ENCODE measurements at places on chromosomes 1 and 21.

GRCh38 chr1:24387636-24388175, 25.9 kb downstream of the STPG1 start:
- H3K27me3 ChIP-seq, result peaks cover 8% of the 10 kb centered on the region
- DNase-seq, result no peak
- H3K27ac ChIP-seq, result no peak overlapping the region

DNA sequence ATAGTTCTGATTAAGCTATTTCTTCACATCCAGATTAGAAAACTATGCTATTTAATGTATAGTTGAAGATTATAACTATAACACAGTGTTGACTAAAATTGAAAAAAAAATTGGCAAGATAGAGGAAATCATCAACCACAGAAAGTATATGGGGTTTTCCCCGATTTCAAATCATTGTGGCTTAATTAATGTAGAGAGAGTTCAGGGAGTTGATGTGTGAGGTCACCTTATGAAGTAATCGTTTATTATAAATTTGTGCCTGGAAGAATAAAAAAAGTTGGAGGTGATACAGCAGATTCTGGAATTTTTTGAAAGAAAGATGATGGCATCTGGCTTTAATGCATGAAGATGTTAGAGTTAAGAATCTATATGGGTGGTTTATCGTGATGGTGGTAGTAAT, 84.3 kb downstream of the PTGS2 start:
- DNase-seq, result no peak
- no peaks in the 10 kb centered on the region for H3K36me3 ChIP-seq
- H3K27ac ChIP-seq, result no peak overlapping the region
- no peaks in the 10 kb centered on the region for H3K27me3 ChIP-seq

DNA sequence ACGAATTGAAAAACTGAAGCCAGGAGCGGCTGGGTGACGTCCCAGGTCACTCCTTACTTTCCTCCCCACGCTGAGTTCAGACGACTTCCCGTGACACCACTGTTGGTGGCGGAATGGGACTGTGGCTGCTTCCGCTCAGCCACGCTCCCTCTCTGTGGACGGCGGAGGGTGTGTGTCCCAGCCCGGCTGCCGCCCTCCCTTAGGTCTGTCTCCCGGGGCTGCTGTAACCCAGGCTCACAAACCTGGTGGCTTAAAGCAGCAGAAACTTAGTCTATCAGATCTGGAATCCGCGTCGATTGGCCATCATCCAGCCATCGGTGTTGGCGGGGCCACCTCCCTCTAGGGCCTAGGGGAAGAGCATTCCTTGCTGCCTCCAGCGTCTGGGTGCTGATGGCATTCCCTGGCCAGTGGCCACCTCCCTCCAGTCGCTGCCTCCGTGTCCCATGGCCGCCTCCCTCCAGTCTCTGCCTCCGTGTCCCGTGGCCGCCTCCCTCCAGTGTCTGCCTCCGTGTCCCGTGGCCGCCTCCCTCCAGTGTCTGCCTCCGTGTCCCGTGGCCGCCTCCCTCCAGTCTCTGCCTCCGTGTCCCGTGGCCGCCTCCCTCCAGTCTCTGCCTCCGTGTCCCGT, 17.5 kb downstream of the TRPM2 start:
- H3K36me3 ChIP-seq, result no peaks in the 10 kb centered on the region
- H3K27me3 ChIP-seq, result no peaks in the 10 kb centered on the region

DNA sequence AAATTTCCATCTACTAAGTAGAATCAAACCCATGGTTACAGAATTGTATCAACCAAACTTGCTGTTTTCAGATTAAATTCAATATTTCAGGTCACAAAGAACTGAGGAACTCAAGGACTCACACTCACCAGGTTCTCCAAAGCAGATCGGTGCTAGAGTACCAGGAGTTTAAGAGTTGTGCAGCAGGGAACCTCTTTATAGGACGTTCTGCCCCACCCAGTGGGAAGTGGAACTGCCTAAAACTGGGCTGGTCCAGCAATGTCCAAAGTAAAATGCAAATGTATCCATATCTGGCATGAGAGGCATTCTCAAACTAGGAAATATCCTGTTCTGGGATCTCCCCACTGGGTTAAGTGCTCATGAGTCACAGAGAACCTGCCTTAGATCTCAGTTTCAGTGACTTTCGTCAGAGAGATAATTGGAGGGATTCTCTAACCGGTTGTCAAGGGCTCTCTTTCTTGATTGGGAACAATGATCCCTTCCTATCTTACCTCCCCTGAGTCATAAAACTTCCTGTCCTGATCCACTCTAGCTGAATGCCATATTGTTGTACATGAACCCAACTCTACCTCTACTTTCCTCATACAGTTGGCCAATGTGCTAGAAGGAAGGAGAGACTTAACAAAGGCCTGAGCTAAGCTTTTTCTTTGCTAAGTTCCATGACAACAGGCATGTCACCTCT, at the start of gene SPRR2D:
Gene SPRR2D (minus strand): TSS at position 171 of the 682 bp plus-strand sequence. CDS start 774 bp downstream, outside the sequence.
- DNase-seq, result no peak
- no peak within 1 kb of the TSS for H3K4me3 ChIP-seq
- no peak within 1 kb of the TSS for H3K27ac ChIP-seq
- H3K4me1 ChIP-seq, result no peaks in the 10 kb centered on the region
- no peaks in the 10 kb centered on the region for H3K27me3 ChIP-seq

GRCh38 chr1:156656806-156657740, 15.2 kb downstream of the BCAN start:
- no peaks in the 10 kb centered on the region for H3K27me3 ChIP-seq
- no peak overlapping the region for H3K27ac ChIP-seq
- H3K4me3 ChIP-seq, result peak overlapping the region; percentile 32
- peaks cover 38% of the 10 kb centered on the region for H3K4me1 ChIP-seq

DNA sequence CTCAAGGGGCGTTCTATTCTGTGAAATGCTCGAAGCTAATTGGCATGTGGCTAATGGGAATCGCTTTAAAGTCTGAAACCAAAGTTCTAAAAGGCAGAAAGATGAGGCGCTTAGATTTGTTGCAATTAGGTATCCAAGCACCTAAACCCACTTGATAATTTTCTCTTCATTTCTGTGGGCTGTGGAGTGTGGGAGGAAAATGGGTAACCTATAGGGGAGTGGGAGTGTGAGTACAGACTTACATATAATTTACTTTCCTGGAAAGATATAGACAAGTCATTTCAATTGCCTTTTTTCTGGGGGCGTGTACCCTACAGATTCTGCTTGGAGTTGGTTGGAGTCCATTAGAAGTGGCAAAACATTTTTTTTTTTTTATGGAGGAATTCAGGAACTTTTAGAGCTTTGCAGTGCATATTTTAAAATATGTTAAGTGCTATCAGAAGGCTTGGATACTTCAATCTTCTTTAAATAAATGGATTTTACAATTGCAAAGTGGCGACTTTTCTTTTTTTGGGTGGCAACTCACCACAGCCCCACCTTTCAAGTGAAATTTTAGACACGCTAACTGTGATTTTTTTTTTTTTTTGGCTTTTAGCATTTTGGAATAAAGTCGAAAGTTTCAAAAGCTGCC, 254.5 kb downstream of the CAMTA1 start:
- no peak overlapping the region for H3K27ac ChIP-seq
- H3K36me3 ChIP-seq, result no peaks in the 10 kb centered on the region
- no peak for DNase-seq
- no peaks in the 10 kb centered on the region for H3K4me1 ChIP-seq

GRCh38 chr1:36664571-36665287, 182.0 kb upstream of the CSF3R start:
- H3K4me3 ChIP-seq, result no peak overlapping the region
- H3K36me3 ChIP-seq, result no peaks in the 10 kb centered on the region
- no peak overlapping the region for H3K27ac ChIP-seq
- DNase-seq, result no peak
- no peaks in the 10 kb centered on the region for H3K4me1 ChIP-seq
- no peaks in the 10 kb centered on the region for H3K27me3 ChIP-seq

DNA sequence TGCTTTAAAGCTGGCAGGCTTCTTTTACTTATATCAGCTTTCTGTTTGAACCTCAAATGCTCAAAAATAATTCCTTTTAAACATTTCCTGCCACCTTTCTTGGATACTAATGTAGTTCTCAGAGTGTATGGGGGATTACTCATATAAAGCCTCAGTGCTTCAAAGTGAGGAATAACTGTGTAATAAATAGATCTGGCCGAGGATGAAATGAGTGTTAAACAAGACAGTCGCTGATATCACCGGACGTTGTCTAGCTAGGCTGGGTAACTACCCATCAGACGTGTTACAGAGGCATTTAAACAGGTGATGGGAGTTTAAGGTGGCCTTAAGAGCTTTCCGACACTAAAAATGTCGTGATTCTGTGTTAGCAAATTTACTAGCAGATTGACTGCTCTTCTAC, 53.1 kb downstream of the VANGL2 start:
- DNase-seq, result no peak
- H3K27me3 ChIP-seq, result peaks cover 3% of the 10 kb centered on the region
- no peaks in the 10 kb centered on the region for H3K36me3 ChIP-seq

DNA sequence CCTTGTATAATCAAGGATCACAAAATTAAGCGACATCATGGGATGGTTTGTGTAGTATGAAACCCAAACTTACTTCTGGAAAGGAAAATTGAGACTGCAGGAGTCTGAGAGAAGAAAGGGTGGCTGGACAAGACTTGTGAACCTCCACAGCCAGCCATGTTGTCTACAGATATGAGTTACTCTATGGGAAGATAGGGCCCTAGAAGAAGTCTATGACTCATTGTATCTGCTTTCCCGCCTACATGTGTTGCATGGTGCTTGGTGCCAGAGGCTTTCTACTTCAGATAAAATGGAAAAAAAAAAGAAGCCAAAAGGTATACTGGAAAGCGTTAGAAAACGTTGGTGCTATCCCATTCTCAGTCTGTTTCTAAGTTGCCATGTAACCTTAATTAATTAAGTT, 18.7 kb upstream of the OR6N2 start:
- no peak overlapping the region for H3K27ac ChIP-seq
- H3K36me3 ChIP-seq, result no peaks in the 10 kb centered on the region
- H3K4me3 ChIP-seq, result no peak overlapping the region
- no peaks in the 10 kb centered on the region for H3K27me3 ChIP-seq

GRCh38 chr1:116911779-116912469, 2.2 kb downstream of the PTGFRN start:
- no peaks in the 10 kb centered on the region for H3K27me3 ChIP-seq
- no peak overlapping the region for H3K4me3 ChIP-seq
- H3K4me1 ChIP-seq, result peaks cover 2% of the 10 kb centered on the region

DNA sequence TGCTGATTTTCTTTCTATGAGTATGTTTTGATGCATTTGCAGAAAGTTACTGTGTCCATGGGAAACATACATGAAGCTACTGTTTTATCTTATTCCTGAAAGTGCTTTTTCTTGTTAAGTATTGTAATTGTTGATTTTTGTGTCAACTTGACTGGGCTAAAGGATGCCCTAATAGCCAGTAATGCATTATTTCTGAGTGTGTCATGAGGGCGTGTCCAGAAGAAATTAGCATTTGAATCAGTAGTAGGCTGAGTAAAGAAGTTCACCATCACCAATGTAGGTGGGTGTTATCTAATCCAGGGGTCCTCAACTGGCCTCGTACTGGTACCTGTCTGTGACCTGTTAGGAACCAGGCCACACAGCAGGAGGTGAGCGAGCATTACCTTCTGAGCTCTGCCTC, 760.2 kb downstream of the PLA2G4A start:
- DNase-seq, result no peak
- H3K36me3 ChIP-seq, result no peaks in the 10 kb centered on the region
- no peaks in the 10 kb centered on the region for H3K27me3 ChIP-seq
- H3K27ac ChIP-seq, result no peak overlapping the region
- H3K4me1 ChIP-seq, result no peaks in the 10 kb centered on the region

DNA sequence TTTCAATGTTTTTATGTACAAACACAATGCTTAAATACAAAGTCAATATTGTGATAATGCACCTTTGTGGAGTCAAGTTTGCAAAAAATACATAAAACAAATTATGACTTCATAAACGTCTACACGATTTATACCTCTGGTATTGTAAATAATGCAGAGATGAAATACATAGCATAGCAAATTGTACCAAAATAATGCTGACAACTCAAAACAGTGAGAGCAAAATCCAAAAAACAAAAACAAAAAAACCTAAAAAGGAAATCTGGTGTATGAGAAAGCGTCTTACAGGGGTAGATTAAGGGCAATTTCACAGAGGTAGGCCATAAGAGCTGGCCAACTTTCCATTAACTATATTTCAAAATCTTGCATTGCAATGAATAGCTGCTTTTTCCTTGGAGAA, 161.5 kb upstream of the LRRC7 start:
- no peaks in the 10 kb centered on the region for H3K4me1 ChIP-seq
- H3K36me3 ChIP-seq, result no peaks in the 10 kb centered on the region
- H3K27ac ChIP-seq, result no peak overlapping the region

GRCh38 chr1:197464044-197464443, 196.0 kb downstream of the CRB1 start:
- no peaks in the 10 kb centered on the region for H3K36me3 ChIP-seq
- no peak overlapping the region for H3K4me3 ChIP-seq
- no peak for DNase-seq
- H3K27ac ChIP-seq, result no peak overlapping the region
- H3K4me1 ChIP-seq, result no peaks in the 10 kb centered on the region
- no peaks in the 10 kb centered on the region for H3K27me3 ChIP-seq

- no peaks in the 10 kb centered on the region for H3K4me1 ChIP-seq
- no peaks in the 10 kb centered on the region for H3K36me3 ChIP-seq
- no peak overlapping the region for H3K4me3 ChIP-seq
- no peaks in the 10 kb centered on the region for H3K27me3 ChIP-seq
These were observed 9.6 kb downstream of the SMAP2 start for GRCh38 chr1:40383095-40383487.

GRCh38 chr1:161009602-161010211, 11.2 kb downstream of the F11R start:
- peaks cover 4% of the 10 kb centered on the region for H3K4me1 ChIP-seq
- DNase-seq, result peak; percentile 4
- no peaks in the 10 kb centered on the region for H3K36me3 ChIP-seq
- H3K27me3 ChIP-seq, result no peaks in the 10 kb centered on the region
- H3K27ac ChIP-seq, result no peak overlapping the region

DNA sequence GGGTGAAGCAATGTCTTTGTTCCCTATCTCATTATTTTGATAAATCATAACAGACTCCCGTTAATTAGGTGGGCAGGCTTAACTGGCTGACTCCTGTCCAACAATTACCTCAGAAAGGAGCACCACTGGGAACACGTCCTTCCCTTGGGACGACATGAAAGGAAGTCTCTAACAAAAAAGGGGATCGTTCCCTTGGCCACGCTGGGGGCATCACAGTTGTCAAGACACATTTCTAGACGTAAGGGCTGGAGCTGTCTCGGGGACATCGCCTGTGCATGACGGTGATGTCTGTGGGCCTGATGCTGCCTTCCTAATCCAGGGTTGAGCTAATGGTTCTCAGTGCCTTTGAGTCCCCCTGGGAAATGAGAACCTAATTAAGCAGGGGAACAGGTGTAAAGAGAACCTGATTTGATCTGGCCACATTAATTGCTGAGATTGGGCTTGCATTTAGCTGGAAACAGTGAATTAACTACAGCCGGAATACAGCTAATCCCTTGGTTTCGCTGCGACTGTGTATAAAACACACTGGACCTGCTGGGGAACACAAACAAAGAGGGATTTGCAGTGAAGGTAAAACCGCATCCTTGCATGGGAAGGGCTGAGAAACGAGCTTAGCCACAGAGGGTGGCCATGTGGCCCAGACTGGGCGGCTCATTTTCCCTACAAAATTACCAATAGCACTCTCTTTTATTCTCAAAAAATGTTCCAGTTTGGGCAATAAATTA, 111.8 kb downstream of the MRPS6 start:
- H3K27ac ChIP-seq, result peak overlapping the region; percentile 65
- no peaks in the 10 kb centered on the region for H3K27me3 ChIP-seq
- peaks cover 29% of the 10 kb centered on the region for H3K4me1 ChIP-seq

GRCh38 chr21:26844258-26845065, 747 bp downstream of the ADAMTS1 start:
- H3K4me3 ChIP-seq, result peak overlapping the region; percentile 79
- peak overlapping the region; percentile 95 for H3K27ac ChIP-seq
- H3K27me3 ChIP-seq, result no peaks in the 10 kb centered on the region

GRCh38 chr1:63902844-63903589, 129.2 kb downstream of the ROR1 start:
- H3K36me3 ChIP-seq, result no peaks in the 10 kb centered on the region
- H3K4me1 ChIP-seq, result peaks cover 21% of the 10 kb centered on the region
- H3K27ac ChIP-seq, result peak overlapping the region; percentile 56
- H3K4me3 ChIP-seq, result no peak overlapping the region
- peak; percentile 75 for DNase-seq
